HT1080 (cell line): ENCODE measurements at places on chromosomes 12 and 14. TPM values are rescaled to one million over a fixed set of nuclear protein-coding genes. Genes with fewer than 3 reads are reported as not detected.
A peak's percentile ranks its signal among the peaks of the same experiment; 100 is the strongest.

Gene NXPH4
- total RNA-seq, result 11.9 and 17.1 TPM in 2 replicates

DNA sequence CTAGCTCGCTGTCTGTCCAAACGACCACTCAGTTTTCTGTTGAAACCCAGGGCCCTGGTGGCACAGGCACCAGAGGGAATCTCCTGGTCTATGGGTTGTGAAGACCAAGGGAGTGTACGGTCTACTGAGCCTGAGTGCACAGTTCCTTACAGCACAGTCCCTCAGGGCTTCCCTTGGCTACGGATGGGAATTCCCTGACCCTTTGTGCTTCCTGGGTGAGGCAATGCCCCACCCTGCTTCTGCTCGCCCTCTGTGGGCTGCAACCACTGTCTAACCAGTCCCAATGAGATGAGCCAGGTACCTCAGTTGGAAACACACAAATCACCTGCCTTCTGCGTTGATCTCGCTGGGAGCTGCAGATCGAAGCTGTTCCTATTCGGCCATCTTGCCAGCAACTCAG lies 22.6 kb downstream of the GPHN start:
- no peak for DNase-seq

- DNase-seq, result no peak
Measured at GRCh38 chr14:68564826-68565759, 227.8 kb downstream of the ZFP36L1 start.

Gene CLEC2A
- not detected in 2 replicates for total RNA-seq

GRCh38 chr14:50452296-50452695 lies 55.6 kb upstream of the CDKL1 start:
- DNase-seq, result no peak

Gene BATF
- not detected in 2 replicates for total RNA-seq

DNA sequence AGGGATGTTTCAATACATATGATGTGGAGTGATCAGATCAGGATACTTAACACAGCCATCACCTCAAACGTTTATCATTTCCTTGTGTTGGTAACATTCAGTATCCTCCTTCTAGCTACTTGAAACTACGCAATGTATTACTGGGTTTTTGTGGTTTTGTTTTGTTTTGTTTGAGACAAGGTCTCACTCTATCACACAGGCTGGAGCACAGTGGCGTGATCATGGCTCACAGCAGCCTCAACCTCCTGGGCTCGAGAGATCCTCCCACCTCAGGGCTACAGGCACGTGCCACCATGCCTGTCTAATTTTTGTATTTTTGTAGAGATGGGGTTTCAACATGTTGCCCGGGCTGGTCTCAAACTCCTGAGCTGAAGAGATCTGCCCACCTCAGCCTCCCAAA lies 70.2 kb upstream of the BCL11B start:
- DNase-seq, result no peak

- DNase-seq, result no peak
Measured at GRCh38 chr12:19904819-19905218, 463.5 kb upstream of the PDE3A start.

DNA sequence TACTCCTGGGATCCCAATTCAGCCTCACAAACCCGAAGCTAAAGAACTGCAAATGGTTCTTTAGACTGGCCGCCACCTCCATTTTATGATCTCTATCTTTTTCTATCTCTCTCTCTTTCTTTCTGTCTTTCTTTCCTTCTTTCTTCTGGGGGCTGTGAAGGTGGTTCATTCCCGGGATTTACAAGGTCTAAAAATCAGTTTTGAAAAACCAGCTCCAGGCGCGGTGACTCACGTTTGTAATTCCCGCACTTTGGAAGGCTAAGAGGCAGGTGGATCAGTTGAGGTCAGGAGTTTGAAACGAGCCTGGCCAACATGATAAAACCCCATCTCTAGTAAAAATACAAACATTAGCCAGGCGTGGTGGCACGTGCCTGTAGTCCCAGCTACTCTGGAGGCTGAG lies 67.2 kb upstream of the VASH1 start:
- DNase-seq, result no peak

Gene SYNDIG1L
- not detected in 2 replicates for total RNA-seq

- peak; percentile 58 for DNase-seq
Measured at GRCh38 chr14:23045419-23046357, 3.7 kb downstream of the PSMB11 start.

- no peak for DNase-seq
Measured at GRCh38 chr14:55532645-55533344, 47.2 kb upstream of the KTN1 start.

DNA sequence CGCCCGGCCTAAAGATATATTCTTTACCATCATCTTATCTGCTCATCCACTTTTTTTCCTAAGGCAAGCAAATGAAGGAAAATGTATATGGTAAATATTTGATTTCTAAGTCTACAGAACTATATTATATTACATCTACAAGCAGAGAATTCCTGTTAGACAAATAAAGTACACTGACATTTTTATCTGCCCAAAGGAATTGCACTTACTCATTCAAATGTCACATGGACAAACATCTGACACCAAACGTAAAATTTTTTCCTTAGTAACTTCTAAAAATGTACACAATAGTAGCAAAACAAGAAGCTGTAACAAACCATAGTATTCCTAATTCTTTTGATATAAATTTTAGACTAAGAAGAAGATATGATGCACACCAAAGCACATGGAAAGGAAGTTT lies 51.0 kb downstream of the SPPL3 start:
- DNase-seq, result no peak

DNA sequence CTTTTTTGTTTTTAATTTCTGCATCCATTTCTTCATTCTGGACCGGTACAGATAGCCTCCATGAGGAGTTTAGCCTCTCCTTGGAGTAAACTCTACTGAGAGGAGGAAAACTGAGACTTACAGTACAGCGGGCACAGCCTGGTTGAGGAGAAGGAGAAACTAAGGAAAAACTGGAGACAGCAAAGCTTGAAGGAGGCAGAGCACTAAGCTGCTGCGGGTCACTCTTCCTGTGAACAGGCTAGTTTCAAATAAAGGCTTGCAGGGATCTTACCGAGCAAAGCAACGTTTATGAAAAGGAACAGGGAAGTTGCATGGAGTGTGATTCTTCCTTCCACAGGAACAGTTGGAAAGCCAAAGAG lies 348 bp upstream of the SSTR1 start:
- DNase-seq, result no peak

- DNase-seq, result no peak
Measured at GRCh38 chr12:79085106-79085682, 220.6 kb downstream of the SYT1 start.

GRCh38 chr12:92118826-92119536 lies 26.7 kb downstream of the BTG1 start:
- no peak for DNase-seq

- DNase-seq, result no peak
Measured at GRCh38 chr12:123119808-123120207, 31.1 kb downstream of the PITPNM2 start.

DNA sequence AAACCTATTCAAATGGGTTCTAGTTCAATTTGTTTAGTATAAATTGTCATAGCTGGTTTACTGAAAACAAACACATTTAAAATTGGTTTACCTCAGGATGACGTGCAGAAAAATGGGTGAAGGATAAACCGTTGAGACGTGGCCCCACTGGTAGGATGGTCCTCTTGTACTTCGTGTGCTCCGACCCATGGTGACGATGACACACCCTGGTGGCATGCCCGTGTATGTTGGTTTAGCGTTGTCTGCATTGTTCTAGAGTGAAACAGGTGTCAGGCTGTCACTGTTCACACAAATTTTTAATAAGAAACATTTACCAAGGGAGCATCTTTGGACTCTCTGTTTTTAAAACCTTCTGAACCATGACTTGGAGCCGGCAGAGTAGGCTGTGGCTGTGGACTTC lies 8.3 kb downstream of the CALM1 start:
- DNase-seq, result no peak
